Activated CD4-positive, alpha-beta memory T cell treated with anti-CD3 and anti-CD28 coated beads, Interleukin-2, amount 10 ng/mL, durations not matched to agents 7 days and 5 days (primary cell): ENCODE measurements at places on chromosomes 7 and 10. TPM values are rescaled to one million over a fixed set of nuclear protein-coding genes. Genes with fewer than 3 reads are reported as not detected.

Gene ITGB1
- total RNA-seq: 242 TPM

Gene PKD2L1
- 0.18 TPM for total RNA-seq

Gene PLA2G12B
- not detected for total RNA-seq

DNA sequence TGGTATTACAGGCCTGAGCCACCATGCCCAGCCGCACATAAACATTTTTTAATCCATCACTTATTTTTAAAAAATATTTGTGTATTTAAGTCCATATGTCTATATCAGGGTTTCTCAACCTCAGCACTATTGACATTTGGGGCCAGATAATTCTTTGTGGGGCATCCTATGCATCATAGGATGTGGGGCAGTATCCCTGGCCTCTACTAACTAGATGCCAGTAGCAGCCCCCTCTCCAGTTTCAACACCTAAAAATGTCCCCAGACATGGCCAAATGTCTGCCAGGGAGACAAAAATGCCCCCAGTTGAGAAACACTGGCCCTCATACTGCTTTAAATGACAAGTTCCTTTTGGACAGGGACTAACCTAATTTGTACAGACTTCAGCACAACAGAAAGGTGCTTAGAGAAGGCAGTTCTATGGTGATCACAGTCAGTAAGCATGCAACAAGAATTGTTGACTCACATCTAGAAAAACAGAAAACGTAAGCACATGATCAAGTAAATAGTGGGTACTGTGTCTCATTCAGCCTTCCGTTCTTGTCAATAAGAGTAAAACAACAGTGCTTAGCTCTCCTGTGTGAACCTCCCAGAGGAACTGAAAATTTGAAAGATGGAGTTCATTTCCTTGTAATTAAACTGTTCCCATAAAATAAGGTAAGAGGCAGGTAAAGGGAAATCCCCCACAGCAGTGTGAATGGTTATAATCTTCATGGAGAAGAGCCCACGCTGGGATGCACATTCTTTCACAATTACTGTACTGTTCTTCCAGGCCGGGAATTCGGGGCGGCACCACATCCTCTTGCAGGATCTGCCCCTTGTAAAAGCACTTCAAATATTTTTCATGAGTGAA is 17.3 kb upstream of the ADRB1 start:
- no peak overlapping the region for H3K4me3 ChIP-seq
- no peak for DNase-seq
- H3K27me3 ChIP-seq: peaks cover 45% of the 10 kb centered on the region

GRCh38 chr10:119933179-119933578 is 40.6 kb downstream of the SEC23IP start:
- no peak overlapping the region for H3K4me3 ChIP-seq
- H3K36me3 ChIP-seq: peaks cover 60% of the 10 kb centered on the region
- DNase-seq: no peak
- peaks cover 16% of the 10 kb centered on the region for H3K4me1 ChIP-seq

DNA sequence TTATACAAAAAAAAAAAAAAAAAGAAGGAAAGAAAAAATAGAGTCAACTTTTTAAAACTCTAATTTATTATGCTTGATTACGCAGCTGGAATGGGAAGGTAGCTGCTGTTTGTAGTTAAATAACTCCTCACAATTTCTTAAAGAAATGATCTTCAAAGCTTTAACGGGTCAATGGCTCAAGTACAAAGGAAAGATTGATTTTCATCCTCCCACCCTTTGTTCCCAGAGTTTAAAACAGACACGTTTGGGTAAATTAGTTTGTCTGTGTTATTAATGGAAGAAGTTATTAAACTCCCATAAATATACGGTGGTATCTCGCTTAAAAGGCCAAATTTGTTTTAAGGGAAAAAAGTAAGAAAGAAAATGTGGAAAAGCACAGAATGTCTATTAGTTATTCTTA is 179.3 kb downstream of the EMX2 start:
- H3K36me3 ChIP-seq: no peaks in the 10 kb centered on the region
- no peaks in the 10 kb centered on the region for H3K4me1 ChIP-seq
- peaks cover 2% of the 10 kb centered on the region for H3K27me3 ChIP-seq
- H3K27ac ChIP-seq: no peak overlapping the region
